Activated CD8-positive, alpha-beta memory T cell treated with anti-CD3 and anti-CD28 coated beads for 1 hour (primary cell): ENCODE measurements at places on chromosomes 6 and 20.

DNA sequence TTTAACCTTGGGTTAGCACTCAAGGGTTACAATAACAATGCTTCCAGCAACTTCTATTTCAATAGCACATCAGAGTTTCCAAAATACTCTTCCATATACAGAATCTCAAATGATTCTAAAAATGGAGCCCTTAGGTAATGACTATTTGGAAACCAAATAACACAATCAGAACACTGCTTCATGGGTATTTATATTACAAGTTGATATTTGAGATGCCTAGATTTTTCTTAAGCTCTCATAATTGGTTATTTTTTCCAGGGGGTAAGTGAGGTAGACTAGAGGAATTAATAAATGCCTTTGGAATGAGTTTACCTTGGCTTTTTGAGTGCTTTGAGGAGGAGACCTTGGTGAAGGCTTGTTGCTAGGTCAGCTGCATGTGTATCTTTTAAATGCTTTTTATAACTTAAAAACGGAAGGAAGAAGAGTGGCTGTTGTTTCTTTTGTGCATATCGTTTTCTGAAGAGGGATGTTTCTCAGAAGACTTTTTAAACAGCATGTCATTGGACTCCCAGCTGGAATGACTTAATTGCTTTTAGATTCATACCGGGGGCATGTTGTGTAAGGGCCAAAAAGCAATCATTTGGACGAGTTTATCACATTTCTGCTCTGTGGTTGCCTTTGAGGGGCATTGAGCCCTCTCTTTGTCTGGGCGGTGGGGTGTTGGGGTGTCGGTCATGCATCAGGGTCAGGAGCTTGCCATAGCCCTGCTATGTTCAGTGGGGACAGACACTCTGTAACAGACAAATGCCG, 186.0 kb downstream of the DTNBP1 start:
- DNase-seq: no peak

DNA sequence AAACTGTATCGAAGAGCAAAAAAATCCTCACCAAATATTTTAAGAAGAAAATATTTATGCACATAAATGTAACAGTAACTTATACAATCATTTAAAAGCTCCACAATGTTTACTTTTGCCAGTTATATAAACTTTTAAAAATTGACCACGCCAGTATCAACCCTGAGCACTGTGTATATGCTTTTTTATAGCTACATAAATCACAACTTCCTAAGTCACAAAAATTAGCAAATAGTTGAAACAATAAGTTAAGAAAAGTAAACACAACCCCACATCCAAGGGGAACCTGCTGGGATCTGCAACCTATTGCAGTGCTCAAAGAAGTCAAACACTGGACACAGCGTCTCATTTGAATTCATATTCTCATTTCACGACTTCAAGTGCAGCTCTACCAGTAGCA, 89.8 kb upstream of the DST start:
- DNase-seq: no peak

DNA sequence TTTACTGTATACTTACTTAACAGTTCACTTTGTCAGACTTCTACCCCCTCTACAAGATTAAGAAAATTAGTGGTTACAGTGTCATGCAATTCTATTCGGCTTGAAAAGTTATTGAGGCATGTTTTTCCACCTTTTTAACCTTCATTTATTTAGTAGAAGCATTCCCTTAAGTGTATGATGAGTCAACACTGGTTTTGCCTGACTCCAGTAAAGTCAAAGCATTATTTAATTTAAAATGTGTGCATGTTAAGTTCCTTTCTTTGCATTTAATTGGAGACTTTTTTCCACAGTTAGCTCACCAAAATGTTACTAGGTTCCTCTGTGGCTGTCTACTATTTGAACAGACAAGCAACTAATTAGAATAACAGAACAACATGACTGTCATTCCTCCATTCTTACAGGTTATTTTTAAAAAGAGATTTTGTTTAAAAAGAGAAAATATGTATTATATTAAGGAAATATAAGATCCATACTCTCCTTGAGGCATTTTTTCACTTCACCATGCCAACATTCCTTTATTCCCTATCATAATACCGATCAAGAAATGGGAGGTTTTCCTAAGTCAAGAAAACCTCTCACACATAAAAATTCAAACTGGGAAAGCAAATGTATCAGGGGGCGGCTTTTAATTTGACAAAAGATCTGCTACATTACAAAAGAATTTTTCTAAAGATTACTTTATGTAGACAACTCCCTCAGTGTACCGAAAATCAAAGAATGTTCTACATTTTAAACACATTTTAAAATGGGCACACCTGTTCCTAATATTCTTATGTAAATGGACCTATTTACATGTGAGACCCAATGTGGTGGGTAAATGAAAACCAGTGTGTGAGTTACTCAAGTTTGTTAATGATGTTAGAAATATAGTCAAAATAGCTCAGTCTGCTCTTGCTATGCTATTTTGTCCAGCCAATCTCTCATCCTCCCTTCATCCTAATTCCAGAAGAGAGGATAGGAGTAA, 361.2 kb downstream of the UTRN start:
- DNase-seq: no peak

DNA sequence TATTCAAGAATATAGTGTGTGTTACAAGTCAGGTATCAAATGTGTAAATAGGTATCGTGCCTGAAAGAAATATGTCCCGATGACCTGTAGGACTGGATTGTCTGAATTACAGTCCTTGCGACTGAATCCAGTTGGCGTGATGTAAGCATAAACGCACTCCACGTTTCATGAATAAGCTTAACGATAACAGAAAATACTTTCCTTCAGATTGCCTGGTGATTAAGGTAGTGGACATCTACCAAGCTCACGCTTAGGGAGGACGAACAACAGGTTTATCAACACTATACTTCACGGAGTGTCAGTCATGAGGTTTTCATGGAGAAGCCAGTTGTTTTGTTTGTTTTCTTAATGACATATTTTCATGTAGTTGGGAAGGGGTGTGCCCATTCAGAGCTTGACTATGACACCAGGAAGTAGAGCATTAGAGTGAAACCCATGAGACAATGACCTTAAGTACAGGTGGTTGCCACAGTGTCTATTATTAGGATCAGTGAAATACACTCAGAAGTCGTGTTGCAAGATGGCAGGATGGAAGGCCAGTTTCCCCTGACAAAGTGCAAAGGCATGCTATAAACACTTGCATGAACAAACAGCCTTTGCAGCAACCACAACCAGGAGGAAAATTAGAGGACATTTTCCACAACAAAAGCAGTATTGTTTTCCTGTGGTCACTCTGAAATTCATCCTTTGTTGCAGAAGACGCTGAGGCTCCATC, 305.8 kb upstream of the PRDM1 start:
- DNase-seq: no peak

GRCh38 chr20:19867074-19867473, 109.0 kb downstream of the RIN2 start:
- no peak for DNase-seq

DNA sequence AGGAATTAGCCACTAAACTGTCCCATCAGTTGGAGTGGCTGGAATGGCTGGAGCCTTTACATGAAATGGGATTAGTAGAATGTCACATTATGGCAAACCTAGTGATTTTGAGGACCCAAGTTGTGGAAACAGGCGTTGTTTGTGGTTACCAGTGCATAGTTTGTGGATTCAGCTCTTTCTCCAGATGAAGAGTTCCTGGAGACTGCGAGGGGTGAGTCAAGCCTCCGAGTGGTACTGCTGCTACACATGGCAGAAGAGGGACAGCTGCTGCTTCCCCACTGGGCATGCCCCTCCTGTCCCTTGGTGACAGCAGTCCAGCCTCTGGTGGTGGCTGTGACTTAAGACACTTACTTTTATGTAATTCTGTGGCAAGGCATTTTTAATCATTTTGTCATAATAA, 94.2 kb upstream of the SCP2D1 start:
- no peak for DNase-seq

GRCh38 chr6:142291512-142291911, 10.3 kb upstream of the ADGRG6 start:
- no peak for DNase-seq

DNA sequence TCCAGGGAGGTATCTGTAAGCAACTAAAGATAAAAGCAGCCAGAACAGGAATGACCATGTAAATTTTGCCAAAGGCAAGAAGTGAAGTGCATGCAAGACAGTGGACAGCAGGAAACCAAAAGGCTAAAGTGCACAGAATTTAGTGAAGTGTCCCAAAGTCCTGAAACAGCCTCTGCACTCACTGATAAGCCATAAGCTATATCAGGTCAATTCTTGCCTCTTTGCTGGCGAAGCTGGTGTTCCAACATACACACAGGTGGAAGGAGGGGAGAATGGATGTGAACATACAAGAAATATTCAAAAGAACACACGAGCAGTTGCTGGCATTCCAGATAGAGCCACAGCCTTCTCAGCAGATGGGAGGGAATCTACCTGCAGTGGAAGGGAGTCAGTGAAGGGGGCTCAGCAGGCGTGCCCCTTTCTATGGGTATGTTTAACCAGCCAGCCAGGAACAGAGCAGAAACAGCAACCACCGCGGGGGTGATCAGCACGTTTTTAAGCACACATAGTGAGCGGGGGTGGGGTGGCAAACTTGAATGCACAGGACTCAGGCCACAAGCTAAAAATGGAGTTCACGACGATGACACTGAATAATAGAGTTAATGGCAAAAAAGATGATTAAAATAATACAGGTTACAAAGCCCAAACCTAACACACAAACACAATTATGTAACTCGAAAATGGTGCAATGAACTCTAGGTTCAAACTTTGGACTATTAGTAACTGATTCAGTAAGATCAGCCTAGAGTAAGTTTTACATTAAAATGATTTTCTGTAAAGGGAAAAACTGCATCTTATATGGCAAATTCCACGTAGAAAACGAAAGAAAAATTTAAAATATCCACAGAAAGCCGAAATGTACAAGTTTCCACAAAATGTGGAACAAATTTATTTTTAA, 1.2 kb downstream of the ECI2 start:
- DNase-seq: no peak

DNA sequence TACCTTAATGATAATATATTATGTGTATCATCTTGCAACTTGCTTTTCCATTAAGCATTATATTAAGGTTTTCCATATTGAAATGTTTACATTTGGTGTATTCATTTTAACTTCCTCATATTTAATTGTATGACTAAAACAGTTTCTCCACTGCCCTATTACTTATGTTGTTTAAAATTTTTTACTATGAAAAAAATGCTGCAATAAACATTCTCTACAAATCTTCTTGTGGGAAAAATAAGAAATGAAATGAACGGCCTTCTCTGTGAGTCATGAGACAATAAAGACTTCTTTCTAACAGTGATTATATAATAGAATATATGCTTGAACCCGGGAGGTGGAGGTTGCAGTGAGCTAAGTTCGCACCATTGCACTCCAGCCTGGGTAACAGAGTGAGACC, 25.5 kb downstream of the FASTKD5 start:
- DNase-seq: no peak

GRCh38 chr6:30998785-30999184, 11.5 kb upstream of the MUC22 start:
- no peak for DNase-seq

DNA sequence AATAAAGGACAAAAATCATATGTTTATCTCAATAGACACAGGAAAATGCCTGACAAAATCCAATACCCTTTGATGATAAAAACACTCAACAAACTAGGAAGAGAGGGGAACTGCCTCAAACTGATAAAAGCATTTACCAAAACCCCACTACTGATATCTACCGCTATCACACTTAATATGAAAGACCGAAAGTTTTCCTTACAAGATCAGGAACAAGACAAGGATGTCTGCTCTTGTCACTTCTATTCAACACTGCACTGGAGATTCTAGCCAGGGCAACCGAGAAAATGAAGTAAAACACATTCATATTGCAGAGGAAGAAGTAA, 25.1 kb downstream of the GZF1 start:
- DNase-seq: no peak

DNA sequence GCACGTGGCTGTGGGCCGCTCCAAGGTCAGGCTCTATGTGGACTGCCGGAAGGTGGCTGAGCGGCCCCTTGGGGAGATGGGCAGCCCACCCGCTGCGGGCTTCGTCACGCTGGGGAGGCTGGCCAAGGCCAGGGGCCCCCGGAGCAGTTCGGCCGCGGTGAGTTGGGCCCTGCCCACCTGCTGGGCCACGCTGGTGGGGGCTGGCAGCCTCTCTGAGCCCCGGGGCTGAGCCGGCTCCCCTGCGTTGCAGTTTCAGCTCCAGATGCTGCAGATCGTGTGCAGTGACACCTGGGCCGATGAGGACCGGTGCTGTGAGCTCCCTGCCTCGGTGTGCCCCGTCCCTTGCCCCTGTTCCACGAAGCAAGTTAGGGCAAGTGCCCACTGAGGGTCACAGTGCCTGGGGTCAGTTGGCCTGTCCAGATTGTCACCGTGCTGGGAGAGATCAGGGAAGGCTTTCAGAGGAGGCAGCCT, 27.1 kb downstream of the COL20A1 start:
- DNase-seq: no peak

- DNase-seq: no peak
Measured at GRCh38 chr6:30206799-30207618, 6.2 kb downstream of the TRIM26 start.

- no peak for DNase-seq
Measured at GRCh38 chr6:27901801-27902200, 10.4 kb downstream of the OR2B2 start.

DNA sequence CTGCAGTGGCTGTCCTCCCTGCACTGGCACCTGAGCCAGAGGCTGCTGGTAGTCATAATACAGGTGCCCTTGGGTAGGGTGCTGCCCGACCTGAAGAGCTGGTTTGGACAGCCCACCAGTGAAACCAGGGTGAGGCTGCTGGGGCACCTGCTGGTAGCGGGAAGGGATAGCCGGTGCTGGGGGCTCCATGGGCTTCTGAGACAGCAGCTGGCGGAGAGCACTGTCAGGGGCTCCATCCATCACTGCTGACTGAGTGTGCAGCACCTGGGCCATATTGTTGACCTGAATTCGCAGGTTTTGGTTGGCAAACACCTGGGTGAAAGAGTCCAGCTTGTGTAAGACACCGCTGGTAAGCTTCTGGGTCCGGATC, 51.2 kb upstream of the MRPS10 start:
- DNase-seq: no peak

GRCh38 chr6:12065321-12066140, 53.4 kb downstream of the HIVEP1 start:
- DNase-seq: no peak
